ENCODE measurements at places on chromosomes 2 and 18.

DNA sequence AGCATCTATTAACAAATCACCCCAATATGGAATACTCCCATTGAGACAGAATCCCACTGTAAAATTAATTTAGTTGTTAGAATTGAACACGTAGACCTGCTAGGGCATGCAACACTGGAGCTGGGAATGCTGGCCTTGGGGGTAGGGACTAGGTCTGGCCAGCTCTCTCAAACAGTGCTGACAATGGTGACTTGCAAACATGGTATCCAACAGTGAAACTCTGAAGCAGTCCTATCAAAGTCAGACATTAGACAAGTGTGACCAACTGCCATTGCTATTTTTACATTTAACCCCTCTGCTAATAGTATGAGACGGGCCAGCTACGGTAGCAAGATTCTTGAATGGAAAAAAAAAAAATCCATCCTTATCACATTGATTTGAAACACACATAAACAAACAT is 7.2 kb downstream of the E2F6 start:
- no peak for DNase-seq

DNA sequence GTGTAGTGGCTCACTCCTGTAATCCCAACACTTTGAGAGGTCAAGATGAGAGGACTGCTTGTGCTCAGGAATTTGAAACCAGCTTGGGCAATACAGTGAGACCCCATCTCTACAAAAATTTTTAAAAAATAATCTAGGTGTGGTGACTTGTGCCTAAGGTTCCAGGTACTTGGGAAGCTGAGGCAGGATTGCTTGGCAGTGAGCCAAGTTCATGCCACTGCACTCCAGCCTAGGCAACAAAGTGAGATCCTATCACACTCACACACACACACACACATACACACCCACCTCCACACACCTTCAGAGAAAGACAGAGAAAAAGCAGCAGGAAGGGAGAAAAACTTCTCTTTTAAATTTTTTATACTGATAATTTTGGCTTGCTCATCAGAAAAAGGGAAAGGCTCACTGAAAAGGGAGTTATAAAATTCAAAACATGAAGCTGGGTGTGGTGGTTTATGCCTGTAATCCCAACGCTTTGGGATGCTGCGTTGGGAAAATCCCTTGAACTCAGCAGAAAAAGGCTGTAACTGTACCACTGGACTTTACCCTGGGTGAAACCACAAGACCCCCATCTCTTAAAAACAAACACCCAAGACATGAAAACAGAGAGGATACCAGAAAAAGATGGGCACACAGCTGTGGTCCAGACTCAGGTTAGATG is 25.7 kb downstream of the FAM168B start:
- no peak for DNase-seq

DNA sequence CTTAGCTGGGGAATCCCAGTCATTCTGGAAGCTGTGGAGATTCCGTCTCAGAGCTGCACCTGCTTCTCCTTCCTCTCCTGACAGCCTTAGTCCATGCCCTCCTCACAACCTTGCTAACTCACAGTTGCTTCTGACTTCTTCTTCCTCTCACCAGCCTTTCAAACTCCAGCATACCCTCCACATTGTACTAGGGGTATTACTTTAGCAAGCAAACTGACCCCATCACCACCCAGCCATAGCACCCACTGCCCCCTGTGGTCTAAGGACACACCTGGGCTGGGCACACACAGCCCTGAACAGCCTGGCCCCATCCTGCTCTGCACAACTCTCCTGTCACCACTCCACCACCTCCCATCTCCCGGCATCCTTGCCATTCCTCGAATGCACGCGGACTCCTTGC is 208.2 kb downstream of the FBXO15 start:
- DNase-seq: no peak

GRCh38 chr18:31736630-31737029 is 24.1 kb downstream of the SLC25A52 start:
- no peak for DNase-seq

Data from stimulated activated CD4-positive, alpha-beta T cell treated with anti-CD3 and anti-CD28 coated beads, Interleukin-1b, Interleukin-23, amount 100 ng/mL, for 24 hours (primary cell).